ENCODE measurements at places on chromosomes 4 and X. TPM values are rescaled to one million over a fixed set of nuclear protein-coding genes. Genes with fewer than 3 reads are reported as not detected.

DNA sequence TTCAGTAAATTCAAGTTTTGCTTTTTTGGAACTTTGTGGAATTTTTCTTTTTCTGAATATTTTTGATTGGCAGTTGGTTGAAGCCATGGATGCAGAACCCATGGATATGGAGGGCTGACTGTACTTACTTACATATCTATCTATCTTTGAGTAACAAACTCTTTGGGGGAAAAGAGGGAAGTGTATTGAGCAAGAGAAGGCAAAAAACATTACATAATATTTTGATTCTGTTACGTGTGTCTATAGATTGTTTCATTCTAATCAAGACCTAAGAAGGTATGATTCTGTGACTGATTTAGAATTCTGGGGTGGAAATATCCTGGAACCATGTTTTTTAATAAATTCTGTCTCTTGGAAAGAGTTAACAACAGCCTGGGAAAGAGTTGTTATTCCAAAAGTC lies 31.5 kb downstream of the GRSF1 start:
- H3K4me3 ChIP-seq, result no peak overlapping the region
- no peak for DNase-seq
- H3K4me1 ChIP-seq, result no peaks in the 10 kb centered on the region
- H3K27me3 ChIP-seq, result no peaks in the 10 kb centered on the region
- no peak overlapping the region for H3K27ac ChIP-seq

DNA sequence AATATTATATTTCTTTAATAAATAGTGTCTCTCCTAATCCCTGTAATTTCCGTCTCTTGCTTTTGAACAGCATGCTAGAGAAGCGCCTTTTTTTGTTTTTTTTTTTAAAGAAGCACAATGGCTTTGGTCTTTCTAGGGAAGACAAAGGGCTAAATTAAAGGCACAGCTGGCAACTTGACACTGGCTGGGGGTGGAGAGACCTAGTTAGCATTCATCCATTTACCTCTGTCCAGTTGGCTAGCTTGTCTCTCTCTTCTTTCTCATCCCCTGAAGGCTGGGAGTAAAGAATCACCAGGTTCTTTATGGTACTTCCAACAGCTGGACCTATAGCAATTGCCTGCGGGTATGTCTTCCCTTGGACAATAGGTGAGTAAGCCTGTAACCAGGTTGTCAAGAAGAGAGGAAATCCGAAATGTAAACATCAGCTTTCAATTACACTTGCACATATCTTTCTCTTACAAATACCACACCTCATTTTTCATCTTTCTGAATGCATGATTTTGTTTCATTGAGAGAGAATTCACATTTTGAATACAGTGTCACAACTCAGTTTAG lies 178.4 kb upstream of the GPR101 start:
- no peak overlapping the region for H3K27ac ChIP-seq
- no peaks in the 10 kb centered on the region for H3K36me3 ChIP-seq
- DNase-seq, result no peak
- H3K27me3 ChIP-seq, result no peaks in the 10 kb centered on the region

GRCh38 chr4:38873290-38873944 lies 5.8 kb downstream of the FAM114A1 start:
- H3K27ac ChIP-seq, result peak overlapping the region; percentile 51
- no peaks in the 10 kb centered on the region for H3K36me3 ChIP-seq
- peaks cover 5% of the 10 kb centered on the region for H3K4me1 ChIP-seq
- H3K27me3 ChIP-seq, result no peaks in the 10 kb centered on the region

DNA sequence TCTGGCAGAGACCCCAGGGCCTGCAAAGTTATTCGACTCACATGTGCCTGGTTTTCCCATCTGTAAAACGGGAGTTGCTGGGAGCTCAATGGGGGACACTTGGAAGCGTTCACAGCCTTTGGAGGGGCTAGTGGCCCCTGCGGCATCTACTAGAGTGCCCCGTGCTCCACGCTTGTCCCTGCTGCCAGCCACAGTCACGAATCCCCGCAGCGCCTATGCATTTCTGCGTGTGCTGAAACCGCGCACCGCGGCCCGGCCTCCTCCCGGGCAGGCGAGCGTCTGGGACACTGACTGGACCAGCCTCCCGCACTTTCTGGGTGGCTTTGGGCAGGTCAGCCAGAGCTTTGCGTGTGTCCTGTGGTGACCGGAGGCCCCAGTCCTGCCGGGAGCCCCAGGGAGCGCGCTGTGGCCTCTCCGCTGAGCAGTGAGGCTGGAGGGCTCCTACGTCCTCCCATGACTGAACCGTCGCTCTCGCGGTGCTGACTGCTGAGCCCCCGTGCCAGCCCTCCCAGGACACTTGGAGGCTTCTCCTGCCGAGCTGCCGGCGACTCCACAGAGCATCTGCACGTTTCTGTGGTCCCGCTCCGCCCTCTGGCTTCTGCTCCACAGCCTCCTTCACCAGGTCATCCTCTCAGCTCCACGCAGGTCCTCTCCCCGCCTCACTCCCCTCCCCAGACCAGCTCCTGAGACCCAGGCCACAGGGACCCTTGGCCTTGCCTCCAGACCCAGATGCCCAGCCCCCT lies 36.3 kb downstream of the PIGG start:
- no peak overlapping the region for H3K27ac ChIP-seq
- H3K4me1 ChIP-seq, result no peaks in the 10 kb centered on the region
- H3K36me3 ChIP-seq, result peaks cover 4% of the 10 kb centered on the region
- H3K4me3 ChIP-seq, result no peak overlapping the region
- no peak for DNase-seq
- H3K27me3 ChIP-seq, result no peaks in the 10 kb centered on the region

GABRB1 gene
- total RNA-seq, result not detected

DNA sequence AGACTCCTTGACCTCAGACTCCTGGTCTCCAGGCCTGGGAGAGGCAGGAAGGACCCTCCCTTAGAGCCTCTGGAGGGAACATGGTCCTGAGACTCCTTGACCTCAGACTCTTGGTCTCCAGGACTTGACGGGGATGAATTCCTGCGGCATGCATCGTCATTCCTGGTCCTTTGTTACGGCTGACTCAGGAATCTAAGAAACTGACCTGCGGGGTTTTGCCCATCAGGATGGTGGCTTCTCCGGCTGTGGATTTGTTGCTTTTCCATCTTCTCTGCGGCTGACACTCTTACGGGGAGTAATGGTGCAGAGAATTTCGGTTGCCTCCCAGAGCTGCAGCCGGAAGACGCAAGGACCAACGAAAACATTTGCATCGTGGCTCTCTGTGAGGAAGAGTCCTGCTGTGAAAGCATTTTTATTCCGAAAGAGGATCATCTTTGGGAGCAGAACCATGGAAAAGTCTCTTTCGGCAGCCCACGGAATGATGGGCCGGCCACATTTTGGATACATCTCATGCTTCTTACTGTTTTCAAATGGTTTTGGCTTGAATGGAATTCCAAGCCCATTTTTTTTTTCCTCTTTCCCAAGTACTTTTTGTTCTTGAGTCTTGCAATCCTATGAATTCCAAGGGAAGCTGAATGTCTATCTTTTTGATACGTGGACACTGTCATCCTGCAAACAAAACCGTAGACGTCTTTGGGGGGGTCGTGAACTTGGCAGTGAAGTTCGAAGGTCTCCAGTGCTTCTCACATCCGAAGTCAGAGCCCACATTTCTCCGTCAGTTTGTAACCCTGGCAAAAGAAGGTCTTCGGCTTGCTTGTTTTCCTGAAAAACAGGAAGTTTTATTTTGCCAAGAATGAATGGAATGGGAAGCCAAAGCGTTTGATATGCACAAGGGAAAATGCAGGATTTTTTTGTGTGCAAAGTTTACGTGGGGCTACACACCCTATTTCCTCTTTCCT lies 36.5 kb downstream of the SHOX start:
- H3K4me3 ChIP-seq, result no peak overlapping the region
- no peaks in the 10 kb centered on the region for H3K27me3 ChIP-seq
- H3K36me3 ChIP-seq, result no peaks in the 10 kb centered on the region
- no peak overlapping the region for H3K27ac ChIP-seq
- H3K4me1 ChIP-seq, result no peaks in the 10 kb centered on the region

GRCh38 chr4:109764376-109764775 lies 34.5 kb upstream of the PLA2G12A start:
- no peak for DNase-seq
- no peaks in the 10 kb centered on the region for H3K27me3 ChIP-seq
- H3K4me1 ChIP-seq, result no peaks in the 10 kb centered on the region
- H3K27ac ChIP-seq, result no peak overlapping the region
- H3K4me3 ChIP-seq, result no peak overlapping the region

PARM1 gene
- total RNA-seq, result 165 TPM

GRCh38 chr4:5759236-5760075 lies 48.5 kb downstream of the EVC start:
- DNase-seq, result no peak
- H3K27me3 ChIP-seq, result no peaks in the 10 kb centered on the region
- no peak overlapping the region for H3K4me3 ChIP-seq
- H3K4me1 ChIP-seq, result no peaks in the 10 kb centered on the region

DNA sequence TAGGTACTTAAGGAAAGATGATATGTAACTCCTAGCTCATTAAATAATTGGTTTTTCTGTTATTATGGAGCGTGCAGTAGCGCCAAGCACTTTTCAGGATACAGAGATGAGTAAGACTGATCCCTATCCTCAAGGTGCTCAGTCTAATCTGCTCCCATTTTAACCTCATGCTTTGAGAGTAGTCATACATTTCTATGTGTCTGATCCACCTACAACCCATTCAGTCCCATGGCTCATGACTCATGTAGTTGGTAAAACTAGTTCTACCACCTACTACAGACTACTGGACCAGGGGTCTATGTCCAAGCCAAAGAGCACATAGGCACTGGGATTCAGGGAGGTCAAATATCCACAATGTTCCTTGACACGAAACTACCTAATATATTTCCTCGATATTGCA lies 60.8 kb downstream of the TMEM154 start:
- DNase-seq, result no peak
- H3K27ac ChIP-seq, result no peak overlapping the region
- H3K4me1 ChIP-seq, result no peaks in the 10 kb centered on the region
- no peak overlapping the region for H3K4me3 ChIP-seq
- H3K36me3 ChIP-seq, result no peaks in the 10 kb centered on the region

DUX4 gene
- not detected for total RNA-seq

- no peak overlapping the region for H3K4me3 ChIP-seq
- peak; percentile 82 for DNase-seq
- no peaks in the 10 kb centered on the region for H3K36me3 ChIP-seq
- peak overlapping the region; percentile 77 for H3K27ac ChIP-seq
- H3K4me1 ChIP-seq, result no peaks in the 10 kb centered on the region
Measured at GRCh38 chr4:152935143-152935542, 980 bp upstream of the FHDC1 start.

GRCh38 chr4:37561803-37562207 lies 124.4 kb downstream of the RELL1 start:
- no peak overlapping the region for H3K4me3 ChIP-seq
- H3K27ac ChIP-seq, result no peak overlapping the region
- H3K4me1 ChIP-seq, result no peaks in the 10 kb centered on the region
- no peaks in the 10 kb centered on the region for H3K36me3 ChIP-seq

BMPR1B gene
- total RNA-seq, result 0.10 TPM

UNC5C gene
- 3.9 TPM for total RNA-seq

MAGEC1 gene
- not detected for total RNA-seq

DNA sequence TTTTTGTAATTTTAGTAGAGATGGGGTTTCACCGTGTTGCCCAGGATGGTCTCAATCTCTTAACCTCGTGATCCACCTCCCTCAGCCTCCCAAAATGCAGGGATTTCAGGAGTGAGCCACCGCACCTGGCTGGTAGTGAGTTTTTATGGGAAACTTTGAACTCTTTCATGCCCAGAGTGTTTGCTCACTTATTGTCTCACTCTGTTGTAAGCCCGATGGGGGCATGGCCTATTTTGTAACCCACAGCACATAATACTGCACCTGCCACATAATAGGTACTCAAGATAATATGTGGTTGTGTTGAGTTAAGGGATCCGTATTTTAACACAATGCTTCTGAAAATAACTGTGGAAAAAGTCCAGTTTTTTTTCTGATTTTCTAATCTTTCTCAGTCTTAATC lies 109.6 kb upstream of the GIMD1 start:
- H3K4me3 ChIP-seq, result no peak overlapping the region
- H3K27me3 ChIP-seq, result no peaks in the 10 kb centered on the region
- H3K4me1 ChIP-seq, result no peaks in the 10 kb centered on the region

GRCh38 chr4:133972586-133972985 lies 229.0 kb downstream of the PABPC4L start:
- H3K4me3 ChIP-seq, result no peak overlapping the region
- no peaks in the 10 kb centered on the region for H3K27me3 ChIP-seq
- no peaks in the 10 kb centered on the region for H3K36me3 ChIP-seq
- no peaks in the 10 kb centered on the region for H3K4me1 ChIP-seq
- DNase-seq, result no peak

- no peaks in the 10 kb centered on the region for H3K36me3 ChIP-seq
- H3K4me1 ChIP-seq, result no peaks in the 10 kb centered on the region
- DNase-seq, result no peak
- H3K27ac ChIP-seq, result no peak overlapping the region
- no peaks in the 10 kb centered on the region for H3K27me3 ChIP-seq
Measured at GRCh38 chrX:130593911-130594310, 192.1 kb downstream of the RBMX2 start.

DNA sequence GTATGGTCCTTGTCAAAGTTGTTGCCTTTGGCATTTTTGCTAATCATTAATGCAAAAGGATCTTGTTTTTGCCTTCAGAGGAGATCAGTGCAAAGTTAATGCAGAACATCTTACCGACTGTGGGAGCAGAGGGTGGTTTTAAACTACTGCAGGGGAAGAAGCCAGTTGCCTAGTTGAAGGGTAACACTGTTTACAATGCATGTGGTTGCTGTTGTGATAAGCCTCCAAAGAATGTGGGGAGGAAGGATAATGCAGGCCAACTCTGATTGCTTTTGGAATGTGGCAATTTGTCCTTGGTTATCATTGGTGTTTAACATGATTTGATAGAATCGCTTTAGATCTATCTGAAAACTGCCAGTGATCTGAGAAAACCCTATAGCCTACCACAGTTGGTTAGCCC lies 204.3 kb upstream of the TLL1 start:
- no peaks in the 10 kb centered on the region for H3K36me3 ChIP-seq
- H3K4me3 ChIP-seq, result no peak overlapping the region
- no peak for DNase-seq

GRCh38 chr4:55510685-55511084 lies 36.0 kb downstream of the CLOCK start:
- H3K4me1 ChIP-seq, result no peaks in the 10 kb centered on the region
- DNase-seq, result no peak
- H3K27ac ChIP-seq, result no peak overlapping the region
- no peaks in the 10 kb centered on the region for H3K27me3 ChIP-seq
- H3K36me3 ChIP-seq, result no peaks in the 10 kb centered on the region
- H3K4me3 ChIP-seq, result no peak overlapping the region

ZFP42 gene
- not detected for total RNA-seq

CXCL8 gene
- total RNA-seq, result 4.7 TPM

DNA sequence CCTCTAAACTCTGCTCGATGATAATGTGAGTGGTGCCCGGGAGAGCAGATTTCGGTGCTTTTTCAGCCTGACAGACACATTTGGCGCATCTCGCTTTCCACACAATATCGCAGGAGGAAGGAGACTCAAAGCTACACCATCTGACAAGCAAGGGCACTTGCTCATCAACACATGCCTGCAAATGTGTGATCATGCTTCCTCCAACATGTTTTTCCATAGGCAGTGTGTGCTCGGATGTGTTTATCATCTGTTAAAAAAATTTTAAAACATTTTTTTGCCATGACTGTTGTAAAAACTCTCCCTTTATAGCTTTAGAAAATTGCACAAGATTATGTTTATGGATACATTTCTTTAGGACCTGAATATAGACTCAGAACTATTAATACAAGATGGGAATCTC lies 170.3 kb upstream of the PUDP start:
- no peaks in the 10 kb centered on the region for H3K27me3 ChIP-seq
- H3K27ac ChIP-seq, result no peak overlapping the region
- H3K36me3 ChIP-seq, result no peaks in the 10 kb centered on the region
- no peaks in the 10 kb centered on the region for H3K4me1 ChIP-seq

GRCh38 chrX:45774961-45775360 lies 574.3 kb upstream of the DIPK2B start:
- H3K36me3 ChIP-seq, result no peaks in the 10 kb centered on the region
- H3K27me3 ChIP-seq, result no peaks in the 10 kb centered on the region
- H3K4me1 ChIP-seq, result no peaks in the 10 kb centered on the region
- no peak for DNase-seq
- H3K27ac ChIP-seq, result peak overlapping the region; percentile 37
